ENCODE measurements at places on chromosomes 3 and 15.

- no peak for DNase-seq
Observed at GRCh38 chr3:163328680-163329079, 1749.6 kb downstream of the SI start.

DNA sequence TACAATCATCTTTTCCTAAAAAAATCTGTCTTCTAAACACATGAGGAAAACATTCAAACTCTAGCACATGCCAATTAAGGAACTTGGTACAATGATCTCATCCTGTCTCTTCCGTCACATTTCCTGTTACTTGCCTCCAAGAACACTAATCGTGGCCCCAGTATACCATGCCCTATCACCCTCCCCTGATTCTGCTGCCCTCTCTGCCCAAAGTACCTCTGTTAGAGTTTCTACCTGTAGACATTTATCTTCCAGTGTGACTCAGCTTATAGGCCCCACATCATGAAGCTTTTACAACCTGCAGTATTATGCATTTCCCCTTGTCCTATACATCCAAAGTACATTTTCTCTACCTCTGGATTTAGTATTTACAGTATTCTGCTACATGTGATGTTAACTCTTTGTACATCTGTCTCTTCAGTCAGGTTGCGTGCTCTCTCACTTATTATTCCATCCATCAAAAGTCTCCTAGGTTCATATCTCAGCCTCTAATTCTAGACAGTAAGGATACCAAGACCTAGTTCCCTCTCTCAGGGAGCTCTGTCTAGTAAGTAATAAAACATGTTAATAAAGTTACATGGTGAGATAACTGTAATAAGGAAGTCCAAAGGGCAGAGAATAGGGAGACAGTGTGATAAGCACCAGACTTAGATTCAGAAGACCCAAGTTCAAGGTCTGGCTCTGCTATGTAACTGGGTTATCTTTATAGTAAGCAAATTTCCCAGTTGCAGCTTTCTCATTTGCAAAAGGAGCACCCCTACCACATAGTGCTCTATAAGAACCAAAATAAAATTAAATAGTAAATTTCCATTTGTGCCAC lies 8.9 kb upstream of the SEMA6D start:
- no peak for DNase-seq

- DNase-seq = no peak
Observed at GRCh38 chr15:89389841-89390603, 55.4 kb upstream of the POLG start.

GRCh38 chr15:62280625-62281024 lies 115.5 kb upstream of the C2CD4B start:
- no peak for DNase-seq

GRCh38 chr3:186841620-186842019 lies 890 bp upstream of the ADIPOQ start:
- no peak for DNase-seq

GRCh38 chr15:80785335-80785734 lies 6.2 kb downstream of the CEMIP start:
- peak; percentile 20 for DNase-seq

DNA sequence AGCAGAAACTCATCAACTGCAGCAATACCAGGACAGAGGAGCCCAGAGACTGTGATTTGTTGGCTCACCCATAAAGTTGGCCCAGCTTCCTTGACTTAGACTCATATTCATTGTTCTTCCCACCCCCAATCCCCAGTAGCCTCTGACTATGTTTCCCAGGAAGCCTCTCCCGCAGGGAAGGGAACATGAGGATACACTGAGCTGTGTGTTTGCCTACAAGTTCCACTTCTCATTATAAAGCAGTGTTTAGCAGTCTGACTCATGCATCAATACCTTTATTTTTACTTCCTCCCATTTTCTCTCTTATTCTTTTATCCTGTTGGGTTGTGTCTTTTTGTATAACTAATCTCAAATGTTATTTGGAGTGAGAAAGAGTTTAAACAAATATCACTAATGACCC lies 111.6 kb upstream of the PHLDB2 start:
- peak; percentile 77 for DNase-seq

DNA sequence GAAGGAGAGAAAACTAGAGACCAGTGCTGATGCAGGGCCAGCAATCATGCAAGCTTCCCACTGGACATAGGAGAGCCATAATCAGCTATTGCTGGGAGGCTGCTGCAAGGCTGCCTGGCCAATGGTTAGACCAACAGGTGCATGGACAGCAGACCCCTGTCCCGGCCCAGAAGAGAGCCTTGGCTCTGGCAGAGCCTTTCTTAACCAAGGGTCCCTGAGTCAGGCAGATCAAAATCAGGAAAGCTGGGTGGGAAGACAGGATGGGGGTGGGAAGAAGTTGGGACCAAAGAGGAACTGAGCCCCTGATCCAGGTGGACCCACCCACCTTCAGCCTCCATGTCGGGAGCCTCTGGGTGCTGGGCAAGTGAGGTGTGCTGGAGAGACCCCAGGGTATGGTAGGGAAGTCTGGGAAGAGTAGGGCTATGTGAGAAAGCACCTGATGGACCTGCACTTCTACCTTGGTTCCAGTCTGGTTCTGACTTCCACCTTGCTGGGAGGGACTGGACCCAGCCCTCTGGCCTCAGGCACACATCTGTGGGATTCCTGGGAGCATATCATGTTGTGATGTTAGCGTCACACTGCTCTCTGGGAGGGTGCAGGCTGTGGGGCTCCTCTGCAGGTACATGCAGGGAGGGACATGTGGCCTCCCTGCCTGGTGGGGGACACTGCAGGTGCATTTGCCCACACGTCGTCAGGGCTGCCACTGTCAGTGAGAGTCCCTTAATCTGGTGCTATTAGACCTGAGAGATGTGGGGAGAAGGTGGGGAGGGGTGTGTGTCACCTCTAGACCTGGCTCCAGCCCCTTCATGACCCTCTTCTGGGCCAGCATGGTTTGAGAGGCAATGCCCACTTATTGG lies 24.7 kb downstream of the KY start:
- no peak for DNase-seq

DNA sequence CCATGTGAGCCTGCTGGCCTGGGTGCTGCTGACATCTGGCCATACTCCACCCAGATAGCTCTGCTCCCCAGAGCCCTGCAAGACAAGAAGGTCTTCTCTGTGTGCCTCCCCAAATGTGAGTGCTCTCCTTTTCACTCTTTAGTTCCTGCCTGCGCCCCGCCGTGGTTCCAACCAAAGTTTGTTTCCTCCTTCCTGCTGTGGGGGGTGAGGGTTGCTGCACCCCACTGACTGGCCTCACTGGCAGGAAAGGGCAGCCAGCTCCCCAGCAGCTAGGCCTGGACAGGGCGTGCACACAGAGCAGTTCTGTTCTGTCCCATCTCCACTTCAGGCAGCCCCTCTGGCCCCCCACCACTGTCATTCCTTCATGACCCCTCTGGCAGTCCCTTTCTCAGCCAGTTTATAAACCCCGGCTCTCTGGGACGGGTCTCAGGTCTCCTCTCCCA lies 5.4 kb upstream of the CCDC174 start:
- no peak for DNase-seq

- peak; percentile 73 for DNase-seq
Observed at GRCh38 chr3:51371943-51372557, 13.0 kb upstream of the MANF start.

DNA sequence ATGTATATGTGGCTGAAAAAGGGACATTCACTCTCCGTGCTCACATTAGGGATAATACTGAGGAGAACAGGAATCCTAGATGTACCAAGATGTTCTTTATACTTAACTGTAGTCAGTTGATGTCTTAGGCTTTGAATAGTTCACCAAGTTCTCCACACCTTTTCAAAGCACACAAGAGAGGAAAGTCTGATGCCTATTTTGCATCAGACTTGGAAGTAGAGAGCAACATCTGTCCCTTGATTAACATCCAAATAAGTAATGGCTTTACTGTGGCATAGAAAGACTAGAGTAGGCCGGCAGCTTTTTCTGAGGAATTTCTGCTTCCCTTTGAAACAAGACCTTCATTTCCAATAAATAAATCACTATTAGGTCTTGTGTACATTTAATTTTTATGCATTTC lies 34.0 kb downstream of the PIGB start:
- DNase-seq = no peak

GRCh38 chr3:30340500-30340899 lies 265.9 kb upstream of the TGFBR2 start:
- no peak for DNase-seq

- DNase-seq = no peak
Observed at GRCh38 chr15:38695249-38696108, 130.9 kb upstream of the RASGRP1 start.

GRCh38 chr15:71648095-71648494 lies 162.3 kb upstream of the NR2E3 start:
- DNase-seq = no peak

DNA sequence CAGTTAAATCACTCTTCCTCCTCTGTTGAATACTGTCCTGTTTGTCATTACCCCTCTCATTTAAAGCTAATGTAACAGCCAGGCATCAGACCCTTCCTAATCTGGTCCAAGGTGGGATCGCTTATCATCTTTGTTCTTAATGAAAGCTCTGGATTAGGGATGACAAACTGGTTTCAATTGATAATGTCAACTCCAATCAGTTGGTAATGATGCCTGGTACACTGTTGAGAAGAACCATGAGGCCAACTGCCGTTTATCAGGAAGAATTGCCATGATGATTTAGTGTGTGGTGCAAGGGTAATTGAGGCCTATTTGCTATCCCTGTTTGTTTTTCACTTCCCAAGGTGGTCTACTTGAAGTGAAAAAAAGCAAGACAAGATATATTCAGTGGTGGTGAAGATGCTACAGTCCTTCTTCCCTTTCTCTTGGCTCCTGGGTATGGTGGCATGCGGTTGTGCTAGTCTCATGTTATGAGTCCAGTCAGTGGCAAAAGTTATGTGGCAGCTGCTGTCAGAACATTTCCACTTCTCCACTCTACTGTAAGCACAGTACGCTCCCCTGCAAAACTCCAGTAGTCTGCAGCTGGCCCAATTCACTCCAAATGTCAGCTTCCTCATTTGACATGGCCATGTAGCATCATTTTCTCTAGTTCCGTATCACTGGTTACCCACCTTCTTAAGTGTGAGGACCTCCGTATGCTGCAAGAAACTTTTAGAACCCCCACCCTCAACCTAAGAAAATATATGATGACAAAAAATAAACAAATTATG lies 72.5 kb downstream of the MORC1 start:
- no peak for DNase-seq

- peak; percentile 92 for DNase-seq
Observed at GRCh38 chr3:16148783-16149182, 25.7 kb upstream of the GALNT15 start.

- DNase-seq = no peak
Observed at GRCh38 chr15:91966194-91966552, 112.7 kb downstream of the SLCO3A1 start.

DNA sequence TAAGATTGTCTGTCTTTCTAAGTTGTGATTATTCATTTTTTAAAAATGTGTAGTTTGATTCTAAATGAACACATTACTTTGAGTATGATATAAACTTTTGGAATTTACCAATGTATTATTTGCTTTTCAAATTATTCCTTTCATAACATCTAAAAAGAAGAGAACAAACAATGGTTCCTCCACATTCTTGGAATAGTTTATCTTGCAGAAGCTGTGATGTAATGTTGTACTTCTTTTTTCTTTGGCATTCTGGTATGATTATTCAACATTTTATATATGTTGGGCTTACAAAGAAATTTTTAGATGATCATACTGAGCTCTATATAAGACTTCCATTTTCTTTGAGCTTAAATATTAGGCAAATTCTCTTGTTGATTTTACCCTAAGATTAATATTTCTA lies 419.2 kb downstream of the DIPK2A start:
- DNase-seq = no peak

GRCh38 chr3:32499585-32499984 lies 3.1 kb downstream of the CMTM6 start:
- no peak for DNase-seq

- no peak for DNase-seq
Observed at GRCh38 chr3:52650439-52650838, 35.3 kb downstream of the PBRM1 start.

- DNase-seq = no peak
Observed at GRCh38 chr15:79373728-79374127, 58.4 kb upstream of the MINAR1 start.

- no peak for DNase-seq
Observed at GRCh38 chr3:62749657-62750056, 125.6 kb downstream of the CADPS start.

DNA sequence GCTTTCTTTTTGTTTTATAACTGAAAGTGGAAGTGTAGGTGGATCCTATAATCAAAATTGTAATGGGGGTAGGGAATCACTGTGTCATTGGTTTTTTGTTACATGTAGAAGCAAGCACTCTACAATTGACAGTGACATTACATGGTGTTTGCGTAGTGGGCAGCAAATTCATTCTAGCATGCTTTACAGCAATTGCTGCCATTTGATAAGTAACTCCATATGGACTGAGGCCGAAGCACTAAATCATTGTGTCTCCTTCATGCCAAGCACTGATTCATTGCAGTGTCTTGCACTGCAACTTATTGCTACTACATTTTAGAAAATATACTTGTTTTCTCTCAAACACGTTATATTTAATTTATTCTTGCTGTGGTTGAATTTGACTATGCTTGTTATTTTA lies 933.9 kb downstream of the NSUN3 start:
- DNase-seq = no peak

DNA sequence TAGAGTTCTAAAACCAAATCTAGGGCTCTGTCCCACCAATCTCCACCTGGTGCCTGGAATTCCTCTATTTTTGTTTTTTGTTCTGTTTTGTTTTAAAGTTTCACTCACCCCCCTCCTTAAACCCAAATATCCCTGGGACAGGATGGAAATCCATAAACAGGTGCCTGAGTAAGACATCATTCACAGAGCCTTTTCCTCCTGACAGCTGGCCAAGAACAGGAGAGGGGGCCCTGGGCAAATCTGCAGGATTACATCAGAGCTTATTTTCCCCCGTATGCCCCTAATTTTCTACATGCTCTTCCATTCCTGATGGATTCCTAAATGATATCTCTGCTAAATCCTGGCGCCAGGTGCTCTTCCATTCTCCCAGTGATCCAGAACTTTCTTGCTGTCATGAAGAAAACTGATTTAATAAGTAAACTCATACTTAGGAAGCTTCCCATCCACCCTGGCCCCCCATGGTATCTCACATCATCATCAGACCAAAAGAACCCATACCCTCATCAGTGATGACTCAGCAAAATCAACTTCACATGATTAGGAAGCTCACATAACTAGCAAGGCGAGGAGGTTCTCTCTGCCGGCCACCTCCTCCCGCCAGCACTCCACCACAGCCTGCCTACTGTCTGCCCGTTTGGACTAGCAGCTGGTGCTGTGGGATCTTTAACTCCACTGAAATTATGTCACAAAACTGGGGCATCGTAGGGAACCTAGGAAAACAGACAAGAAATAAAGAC lies 61.0 kb downstream of the LIPC start:
- DNase-seq = peak; percentile 23

DNA sequence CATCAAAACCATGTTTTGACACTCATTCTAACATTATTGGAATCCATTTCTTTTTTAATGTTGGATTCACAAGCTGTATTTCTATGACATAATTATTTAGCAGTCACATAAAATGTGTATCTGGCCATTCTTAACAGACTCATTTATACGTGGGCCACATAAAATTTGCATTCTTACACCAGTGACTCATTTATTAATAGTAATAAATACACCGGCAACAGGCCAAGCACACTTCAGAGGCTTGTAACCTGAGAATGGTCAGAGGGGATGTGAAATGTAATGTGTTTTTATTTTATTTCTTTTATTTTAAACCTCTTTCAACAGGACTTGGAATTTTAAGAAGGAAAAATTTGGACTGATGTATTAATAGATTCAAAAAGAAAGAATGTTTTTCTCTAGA lies 384.9 kb upstream of the RARB start:
- DNase-seq = no peak

All from fibroblast of skin of scalp (primary cell).